ENCODE measurements at places on chromosomes 6 and 20.

DNA sequence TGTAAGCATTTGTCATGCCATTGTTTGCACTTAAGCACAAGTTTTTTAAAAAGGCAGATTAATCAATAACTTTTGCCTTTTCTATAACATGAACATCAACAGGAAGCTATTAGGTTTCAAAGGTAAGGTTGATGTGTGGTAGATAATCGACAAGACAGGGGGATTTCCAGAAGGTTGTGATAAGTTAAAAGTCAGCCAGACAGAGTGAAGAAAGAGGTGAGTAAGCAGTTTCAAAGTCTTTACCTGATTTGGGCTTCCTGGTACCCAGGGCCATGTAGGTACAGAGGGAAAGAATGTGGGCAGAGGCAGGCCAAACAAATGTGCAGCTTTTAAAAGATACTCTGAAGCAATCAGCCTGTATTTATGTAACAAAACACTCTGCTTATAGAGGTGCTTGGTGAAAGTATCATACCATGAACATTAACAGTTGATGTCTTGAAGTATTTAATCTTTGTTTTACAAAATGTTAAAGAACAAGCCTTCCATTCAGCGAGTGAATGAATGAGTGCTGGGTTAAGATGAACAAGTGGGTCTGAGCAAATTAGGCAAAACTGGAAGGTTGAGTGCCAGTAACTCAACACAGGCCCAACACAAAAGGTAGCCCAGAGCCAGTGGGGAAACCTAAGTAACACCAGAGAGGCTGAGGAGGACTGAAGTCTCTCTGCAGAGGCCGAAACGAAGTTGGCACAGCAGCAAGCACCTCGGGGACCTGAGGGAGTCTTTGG, 60.2 kb downstream of the LRRC1 start:
- DNase-seq, result no peak

- DNase-seq, result peak; percentile 29
Observed at GRCh38 chr20:53582574-53583351, 10.9 kb downstream of the ZNF217 start.

DNA sequence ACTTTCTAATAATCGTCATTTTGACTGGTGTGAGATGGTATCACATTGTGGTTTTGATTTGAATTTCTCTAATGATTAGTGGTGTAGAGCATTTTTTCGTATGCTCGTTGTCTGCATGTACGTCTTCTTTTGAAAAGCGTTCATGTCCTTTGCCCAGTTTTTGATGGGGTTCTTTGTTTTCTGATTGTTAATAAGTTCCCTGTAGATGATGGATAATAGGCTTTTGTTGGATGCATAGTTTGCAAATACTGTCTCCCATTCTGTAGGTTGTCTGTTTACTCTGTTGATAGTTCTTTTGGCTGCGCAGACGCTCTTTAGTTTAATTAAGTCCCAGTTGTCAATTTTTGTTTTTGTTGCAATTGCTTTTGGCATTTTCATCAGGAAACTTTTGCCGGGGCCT, 32.3 kb upstream of the XRN2 start:
- DNase-seq, result no peak

GRCh38 chr20:2210646-2211552, 84.9 kb upstream of the TGM3 start:
- DNase-seq, result no peak

DNA sequence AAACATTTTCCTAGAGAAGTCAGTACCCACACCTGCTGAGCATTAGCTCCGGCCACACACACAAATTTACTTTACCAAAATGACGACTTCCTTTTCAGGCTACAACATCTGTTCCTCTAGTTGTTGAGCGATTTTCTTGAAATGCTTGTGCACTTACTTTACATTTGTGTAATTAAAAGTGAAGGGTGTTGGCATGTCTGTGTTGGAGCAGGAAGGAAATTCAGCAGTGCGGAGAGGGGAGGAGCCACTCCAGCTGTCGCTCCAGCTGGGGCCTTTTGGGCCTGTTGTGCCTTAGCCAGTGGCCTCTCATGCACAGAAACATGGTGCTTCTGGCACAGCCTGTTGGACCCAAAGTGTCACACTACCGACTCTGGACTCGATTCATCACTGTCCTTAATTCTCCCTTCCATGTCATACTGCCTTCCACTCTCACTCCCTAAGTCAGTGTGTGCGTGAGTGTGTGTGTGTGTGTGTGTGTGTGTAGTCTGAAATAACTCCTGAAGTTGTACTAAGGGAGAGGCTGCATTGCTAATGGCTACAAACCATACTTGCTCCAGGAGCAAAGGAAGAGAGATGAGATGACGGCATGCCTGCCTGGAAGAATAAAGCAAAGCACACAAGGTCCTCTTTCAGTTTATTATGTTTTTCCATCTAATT, 191.8 kb upstream of the ARG1 start:
- DNase-seq, result no peak

DNA sequence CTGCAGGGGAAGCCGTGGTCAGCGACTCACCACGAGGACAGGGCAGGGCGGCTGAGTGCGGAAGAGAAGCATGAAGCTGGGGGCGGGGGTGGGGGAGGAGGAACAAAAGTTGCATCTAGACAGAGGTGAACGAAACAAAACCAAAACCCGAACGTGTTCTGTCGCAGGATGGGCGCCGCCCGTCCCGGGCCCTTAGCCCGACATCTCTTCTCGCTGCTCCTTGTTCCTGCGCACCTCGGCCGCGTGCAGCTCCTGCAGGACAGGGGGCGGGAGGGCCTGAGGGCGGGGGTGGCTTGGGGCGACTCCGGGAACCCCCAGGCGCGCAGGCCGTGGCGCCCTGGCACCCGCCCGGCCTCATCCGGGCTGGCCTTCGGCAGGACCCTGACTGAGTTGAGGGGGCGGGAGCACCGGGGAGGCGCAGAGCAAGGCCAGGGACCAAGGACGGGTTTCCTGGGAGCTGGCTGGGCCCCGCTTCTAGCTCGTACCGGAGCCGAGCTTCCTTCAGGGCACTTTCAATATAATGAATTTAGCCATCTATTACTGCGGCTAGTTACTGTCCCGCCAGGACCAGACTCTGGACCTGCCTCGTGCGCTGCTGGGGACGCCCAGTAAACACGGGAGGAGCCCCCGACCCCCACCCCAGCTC, 12.0 kb downstream of the STMN3 start:
- DNase-seq, result no peak

GRCh38 chr6:56996401-56996800, 41.5 kb downstream of the BEND6 start:
- no peak for DNase-seq

GRCh38 chr20:29878777-29879442, 1378.6 kb upstream of the DEFB115 start:
- DNase-seq, result no peak

DNA sequence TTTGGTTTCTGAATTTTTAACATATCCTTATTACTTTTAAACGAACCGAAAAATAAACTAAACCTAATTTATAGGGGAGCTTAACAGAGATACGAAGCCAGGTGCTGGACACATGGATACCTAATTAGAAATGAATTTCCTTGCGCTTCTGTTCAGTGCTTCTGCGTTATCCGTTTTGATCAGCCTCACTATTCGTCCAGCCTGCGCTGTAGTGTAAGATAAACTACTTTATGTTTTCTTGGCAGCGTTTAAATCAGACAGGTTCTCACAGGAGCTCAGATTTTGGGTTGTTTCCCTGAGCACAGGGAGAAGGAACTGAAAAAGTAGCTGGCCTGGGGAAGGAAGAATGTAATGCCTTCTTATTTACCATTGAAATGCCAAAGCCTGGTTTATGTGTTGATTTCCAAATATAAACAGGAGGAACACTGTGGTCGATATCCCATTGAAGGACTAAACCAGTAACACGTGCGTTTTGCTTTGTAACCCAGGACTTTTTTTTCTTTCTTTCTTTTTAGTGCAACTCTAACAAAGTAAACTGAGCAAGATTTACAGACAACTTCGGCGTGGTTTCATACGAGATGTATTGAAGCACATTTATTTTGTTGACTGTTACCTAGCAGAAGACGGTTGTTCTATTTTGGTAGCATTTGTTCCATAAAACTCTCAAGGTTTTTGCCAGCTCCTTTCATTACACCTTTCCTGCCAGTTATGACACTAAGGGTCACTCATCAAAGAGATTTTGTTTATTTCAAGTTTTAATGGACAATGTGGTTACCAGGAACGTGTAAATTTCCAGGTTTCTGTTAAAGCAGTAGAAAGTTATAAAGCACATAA, 214.8 kb upstream of the HEY2 start:
- no peak for DNase-seq

- DNase-seq, result no peak
Observed at GRCh38 chr6:108163267-108163643, 2.6 kb upstream of the NR2E1 start.

DNA sequence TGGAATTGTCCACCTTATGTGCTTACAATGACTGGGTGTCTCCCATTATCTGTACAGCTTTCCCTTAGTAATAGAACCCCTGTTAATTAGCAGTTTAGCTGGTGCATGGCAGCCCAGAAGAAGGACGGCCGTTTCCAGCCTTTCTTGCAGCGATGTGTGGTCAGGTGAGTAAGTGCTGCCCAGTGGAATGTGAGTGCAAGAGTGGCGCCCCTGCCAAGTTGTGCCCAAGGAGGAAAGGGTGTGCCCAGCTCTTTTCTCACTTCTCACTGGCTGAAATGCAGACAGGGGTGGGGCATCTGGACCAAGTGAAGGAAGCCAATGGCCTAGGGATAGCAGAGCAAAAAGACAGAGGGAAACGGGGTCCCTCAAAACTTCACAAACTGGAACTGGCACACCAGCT, 296.8 kb downstream of the PREX1 start:
- no peak for DNase-seq

DNA sequence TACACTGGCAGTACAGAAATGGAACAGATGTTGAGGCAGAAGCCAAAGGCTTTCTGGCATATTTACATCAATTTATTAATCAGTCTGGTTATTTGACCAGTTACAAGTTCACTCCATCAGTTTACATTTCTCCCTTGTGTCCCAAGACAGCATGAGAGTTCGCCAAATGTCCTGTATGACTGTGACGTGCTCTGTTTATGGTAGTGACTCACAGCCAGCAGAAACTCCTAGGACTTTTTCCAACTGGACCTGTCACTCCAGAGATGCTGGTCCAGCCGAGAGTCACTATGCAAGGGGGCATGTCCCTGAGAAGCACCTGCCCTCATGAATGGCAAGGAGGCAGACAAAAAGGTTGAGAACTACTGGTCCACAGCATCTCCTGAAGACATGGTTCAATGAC, 160.0 kb downstream of the LRFN2 start:
- DNase-seq, result no peak

- no peak for DNase-seq
Observed at GRCh38 chr6:2669067-2669700, 81.5 kb downstream of the MYLK4 start.

DNA sequence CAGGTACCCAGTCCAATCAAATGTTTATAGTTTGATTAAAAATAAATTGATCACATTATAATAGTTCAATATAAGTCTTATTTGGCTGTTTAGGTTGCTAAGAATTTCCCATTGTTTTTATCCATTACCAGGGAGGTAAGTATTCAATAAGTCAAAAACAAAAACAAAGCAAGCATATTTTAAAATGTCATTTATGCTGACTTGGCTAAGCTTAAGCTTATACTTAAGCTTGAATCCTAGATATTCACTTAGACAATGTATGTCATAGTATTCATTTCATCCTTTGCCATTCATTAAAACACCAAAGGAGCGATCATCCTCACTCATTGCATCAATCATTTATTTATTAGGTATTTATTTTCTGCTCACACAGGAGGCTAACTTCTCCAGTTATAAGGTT, 144.9 kb downstream of the PRL start:
- DNase-seq, result no peak

DNA sequence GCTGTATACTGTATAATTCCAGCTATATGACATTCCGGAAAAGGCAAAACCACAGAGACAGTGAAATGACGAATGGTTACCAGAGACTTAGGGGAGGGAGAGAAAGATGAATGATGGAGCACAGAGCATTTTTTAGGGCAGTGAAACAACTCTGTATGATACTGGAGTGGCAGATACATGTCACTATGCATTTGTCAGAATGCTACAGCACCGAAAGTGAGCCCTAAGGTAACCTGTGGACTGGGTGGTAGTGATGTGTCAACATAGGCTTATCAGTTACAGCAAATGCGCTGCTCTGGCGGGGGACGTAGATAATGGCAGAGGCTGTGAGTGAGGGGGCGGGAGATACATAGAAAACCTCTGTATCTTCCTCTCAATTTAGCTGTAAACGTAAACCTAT, 201.3 kb upstream of the SSTR4 start:
- no peak for DNase-seq

- peak; percentile 81 for DNase-seq
Observed at GRCh38 chr20:52191132-52191915, at the start of gene ZFP64. ZFP64 (minus strand) TSS chr20:52191779; CDS start chr20:52191636, 143 bp downstream.

- DNase-seq, result no peak
Observed at GRCh38 chr6:19860235-19860877, 23.2 kb downstream of the ID4 start.

DNA sequence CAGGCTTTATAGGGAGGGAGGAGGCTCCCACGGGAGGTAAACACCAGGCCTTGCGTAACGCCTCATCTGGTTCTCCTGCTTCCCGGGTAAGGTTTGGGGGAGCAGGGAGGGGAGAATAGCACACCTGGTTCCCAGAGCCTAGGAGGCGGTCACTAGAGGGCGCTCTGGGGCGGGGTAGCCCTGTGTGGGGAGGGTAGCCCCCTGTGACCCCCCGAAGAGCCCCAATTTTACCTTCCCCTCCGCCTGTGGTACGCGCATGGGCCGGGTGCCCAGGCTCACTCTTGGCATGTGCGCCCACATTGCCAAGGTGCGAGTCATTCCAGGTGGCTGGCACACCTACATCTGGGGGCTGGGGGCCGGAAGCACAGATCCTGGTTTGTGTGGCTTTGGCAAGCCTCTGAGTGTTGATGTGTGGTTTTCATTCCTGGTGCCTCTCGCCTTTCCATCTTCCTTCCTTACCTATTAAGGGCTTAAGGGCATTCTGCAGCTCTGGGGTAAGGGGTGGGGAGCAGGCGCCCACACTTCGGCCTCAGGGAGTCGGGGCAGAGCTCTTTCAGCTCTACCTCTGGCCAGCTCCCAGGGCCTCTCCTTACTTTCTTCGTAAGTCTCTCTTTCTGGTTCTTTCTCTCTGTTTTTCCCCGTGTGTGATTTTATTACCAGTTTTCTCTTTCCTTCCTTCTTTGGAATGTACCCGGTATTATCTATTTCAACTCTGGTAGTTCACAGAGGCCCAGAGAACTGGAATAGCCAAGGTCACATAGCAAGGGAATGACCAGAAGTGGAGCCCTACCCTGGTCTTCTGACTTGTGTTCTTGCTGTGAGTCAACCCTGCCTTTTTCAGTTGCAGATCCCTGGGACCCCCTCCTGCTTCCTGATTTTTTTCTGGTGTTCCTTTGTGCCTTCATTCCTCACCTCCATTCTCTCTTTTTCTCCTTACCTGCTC, 492 bp upstream of the RNF39 start:
- no peak for DNase-seq

DNA sequence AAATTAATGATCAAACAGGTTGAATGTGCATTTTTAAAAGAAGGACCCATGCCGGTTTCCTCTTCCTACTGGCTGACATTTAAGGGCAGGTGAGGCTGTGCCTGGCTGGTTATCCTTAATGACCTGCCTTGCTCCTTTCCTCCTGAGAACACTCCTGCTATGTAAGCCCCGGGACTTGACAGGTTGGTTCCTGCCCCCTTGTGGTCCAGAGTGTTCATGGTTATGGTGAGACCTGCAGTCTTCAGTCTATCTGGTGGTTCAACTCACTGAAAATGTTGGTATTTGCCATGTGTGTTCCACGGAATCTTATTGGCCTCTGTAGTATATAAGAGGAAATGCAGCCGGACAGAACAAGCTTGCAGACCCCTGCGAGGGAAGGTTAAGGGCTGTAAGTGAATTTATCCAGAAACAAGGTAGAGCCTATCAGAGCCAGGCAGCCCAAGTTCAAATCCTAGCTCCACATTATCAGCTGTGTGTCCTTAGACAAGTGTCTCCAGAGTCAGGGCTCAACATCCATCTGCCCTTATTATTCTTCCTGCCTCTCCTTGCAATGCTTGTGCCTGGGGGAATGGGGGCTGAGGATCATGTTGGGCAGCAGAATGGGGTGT, 5.2 kb upstream of the BPIFA3 start:
- DNase-seq, result peak; percentile 39

All from tibial artery (tissue), 4 donors.